Cardiac muscle cell (in vitro differentiated cells and primary cell): ENCODE measurements at places on chromosomes 1 and 21.

DNA sequence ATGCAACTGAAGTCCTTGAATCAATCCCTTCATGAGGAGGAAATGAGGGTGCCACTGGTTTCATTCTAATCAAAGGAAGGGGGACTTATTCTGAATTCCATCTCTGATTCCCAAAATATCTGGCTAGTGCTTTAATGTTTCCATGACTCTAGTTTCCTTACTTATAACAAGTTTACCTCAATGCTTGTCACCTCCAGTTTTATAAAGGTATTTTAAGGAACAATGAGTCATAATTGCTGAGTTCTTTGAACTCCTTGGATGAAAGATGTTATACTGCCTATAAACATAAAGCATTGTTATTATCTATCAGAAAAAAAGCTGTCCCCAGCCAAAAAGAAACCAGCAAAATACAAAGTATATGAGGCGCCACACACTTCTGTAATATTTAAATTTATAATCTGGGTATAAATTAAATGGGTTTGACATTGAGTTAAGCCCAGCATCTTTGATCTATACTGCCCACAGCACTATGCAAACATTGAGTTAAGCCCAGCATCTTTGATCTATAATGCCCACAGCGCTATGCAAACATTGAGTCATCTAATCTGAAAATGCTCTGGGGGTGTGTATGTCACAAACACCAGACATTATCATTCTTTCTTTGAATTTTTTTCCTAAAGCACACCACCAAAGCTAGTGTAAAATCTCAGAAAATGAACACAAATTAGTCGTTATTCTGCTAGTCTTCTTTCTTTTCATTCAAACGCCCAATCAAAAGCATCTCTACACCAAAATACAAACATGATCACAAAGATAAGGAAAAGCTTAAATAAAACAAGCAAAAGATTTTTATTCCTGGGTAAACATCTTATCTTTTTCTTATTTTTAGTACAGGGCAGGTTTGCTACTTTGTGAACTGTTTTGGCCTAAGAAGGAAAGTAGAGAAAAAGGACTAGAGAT, 11.5 kb upstream of the CXADR start:
- no peak overlapping the region for H3K4me3 ChIP-seq
- no peaks in the 10 kb centered on the region for H3K36me3 ChIP-seq
- H3K27ac ChIP-seq, result no peak overlapping the region
- no peaks in the 10 kb centered on the region for H3K27me3 ChIP-seq

DNA sequence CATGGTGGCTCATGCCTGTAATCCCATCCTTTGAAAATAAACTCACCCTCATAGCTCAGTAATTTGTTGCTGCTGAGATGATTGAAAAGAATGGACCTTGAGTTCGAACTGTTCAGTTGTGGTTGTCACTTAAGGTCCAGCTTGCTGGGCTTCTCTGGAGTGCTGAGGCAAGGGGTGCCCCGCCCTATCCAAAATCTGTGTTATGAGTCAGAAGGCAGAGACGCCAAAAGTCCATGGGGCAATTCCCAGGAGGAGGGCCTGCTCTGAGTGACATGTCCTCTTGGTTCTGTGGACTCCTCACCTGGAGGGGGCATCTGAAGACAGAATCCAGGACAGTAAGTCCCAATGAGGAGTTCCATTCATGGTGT, 64.8 kb downstream of the MYOM3 start:
- peaks cover 16% of the 10 kb centered on the region for H3K4me1 ChIP-seq
- DNase-seq, result peak; percentile 69
- no peak overlapping the region for H3K4me3 ChIP-seq
- H3K36me3 ChIP-seq, result no peaks in the 10 kb centered on the region

- no peaks in the 10 kb centered on the region for H3K36me3 ChIP-seq
- no peak for DNase-seq
- peak overlapping the region; percentile 56 for H3K27ac ChIP-seq
- no peak overlapping the region for H3K4me3 ChIP-seq
- H3K27me3 ChIP-seq, result no peaks in the 10 kb centered on the region
- peaks cover 32% of the 10 kb centered on the region for H3K4me1 ChIP-seq
Measured at GRCh38 chr1:101262630-101263348, 26.0 kb downstream of the S1PR1 start.

DNA sequence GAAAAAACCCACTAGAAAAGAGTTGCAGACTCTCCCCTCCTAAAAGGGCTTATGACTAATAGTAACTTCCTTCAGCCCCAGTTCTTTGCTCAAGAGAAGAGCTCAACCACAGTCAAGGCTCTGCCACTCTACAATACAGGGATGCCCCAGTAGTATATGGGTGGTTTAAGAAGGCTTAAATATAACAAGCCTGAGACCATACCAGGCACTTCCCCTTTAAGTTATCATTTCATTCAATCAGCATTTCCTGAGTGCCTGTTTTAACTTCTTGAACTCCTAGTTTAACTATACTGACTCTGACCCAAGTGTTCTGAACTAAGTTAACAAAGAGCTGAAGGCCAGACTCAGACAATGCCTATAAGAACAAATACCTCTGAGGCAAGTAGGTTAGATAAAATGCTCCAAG, 19.8 kb downstream of the PRPF38A start:
- H3K27me3 ChIP-seq, result no peaks in the 10 kb centered on the region
- H3K4me3 ChIP-seq, result no peak overlapping the region
- peaks cover 8% of the 10 kb centered on the region for H3K4me1 ChIP-seq
- peak overlapping the region; percentile 84 for H3K27ac ChIP-seq

GRCh38 chr21:30336596-30336995, 898 bp downstream of the KRTAP27-1 start:
- no peaks in the 10 kb centered on the region for H3K4me1 ChIP-seq
- H3K36me3 ChIP-seq, result no peaks in the 10 kb centered on the region
- H3K4me3 ChIP-seq, result no peak overlapping the region
- peak; percentile 43 for DNase-seq
- H3K27me3 ChIP-seq, result no peaks in the 10 kb centered on the region

DNA sequence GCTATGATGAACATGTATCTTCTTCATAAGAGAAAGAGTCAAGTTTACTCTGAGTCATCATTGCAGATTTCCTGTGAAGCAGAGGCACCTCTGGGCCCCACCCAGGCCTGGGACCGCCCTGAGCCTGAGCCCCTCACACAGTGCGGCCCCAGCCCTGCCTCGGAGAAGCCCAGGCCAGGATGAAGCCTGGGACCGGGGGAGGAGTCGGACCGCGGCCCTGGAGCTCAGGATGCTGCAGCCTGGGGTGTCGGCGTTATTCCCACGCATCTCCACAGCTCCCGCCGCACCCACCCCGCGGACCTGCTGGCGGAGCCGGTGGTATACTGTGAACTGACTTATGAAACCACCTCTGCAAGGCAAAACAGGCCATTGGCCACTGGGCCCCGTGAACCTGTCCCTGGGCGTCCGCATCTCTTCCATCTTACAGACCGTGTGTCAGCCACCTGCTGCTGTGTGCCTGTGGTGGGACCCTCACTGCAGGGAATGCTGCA, 2.4 kb upstream of the COL6A1 start:
- no peaks in the 10 kb centered on the region for H3K36me3 ChIP-seq
- H3K4me1 ChIP-seq, result peaks cover 13% of the 10 kb centered on the region

GRCh38 chr1:163170975-163171676, 31.6 kb downstream of the RGS5 start:
- H3K4me1 ChIP-seq, result no peaks in the 10 kb centered on the region
- no peak overlapping the region for H3K27ac ChIP-seq
- H3K27me3 ChIP-seq, result no peaks in the 10 kb centered on the region
- no peak for DNase-seq

GRCh38 chr1:217965156-217965786, 319.8 kb upstream of the RRP15 start:
- no peaks in the 10 kb centered on the region for H3K36me3 ChIP-seq
- H3K4me3 ChIP-seq, result no peak overlapping the region
- DNase-seq, result no peak

DNA sequence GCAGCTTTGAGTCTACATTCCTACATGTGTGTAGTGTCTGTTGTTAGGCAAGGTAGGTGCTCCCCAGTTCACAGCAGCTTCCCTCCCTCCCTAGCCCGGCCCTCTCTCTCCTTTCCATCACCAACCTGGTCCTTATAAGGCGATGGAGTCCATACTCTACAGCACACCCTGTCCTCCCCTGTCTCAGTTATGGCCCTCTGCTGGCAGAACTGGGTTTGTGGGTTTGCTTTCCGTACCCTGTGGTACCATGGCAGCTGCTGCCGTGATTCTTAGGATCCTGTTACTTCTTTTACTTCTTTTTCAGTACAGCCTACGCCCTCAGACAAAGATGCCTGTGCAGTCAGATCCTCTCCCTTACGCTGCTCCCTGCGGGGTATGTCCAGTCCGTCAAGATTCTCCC, 31.7 kb downstream of the AK5 start:
- H3K4me3 ChIP-seq, result no peak overlapping the region
- peak; percentile 17 for DNase-seq
- H3K27ac ChIP-seq, result no peak overlapping the region
- no peaks in the 10 kb centered on the region for H3K27me3 ChIP-seq

- H3K27ac ChIP-seq, result no peak overlapping the region
- H3K36me3 ChIP-seq, result no peaks in the 10 kb centered on the region
- H3K27me3 ChIP-seq, result no peaks in the 10 kb centered on the region
- peaks cover 13% of the 10 kb centered on the region for H3K4me1 ChIP-seq
- peak; percentile 99 for DNase-seq
- no peak overlapping the region for H3K4me3 ChIP-seq
Measured at GRCh38 chr1:64917328-64917861, 49.0 kb downstream of the JAK1 start.

- H3K36me3 ChIP-seq, result peaks cover 32% of the 10 kb centered on the region
- H3K4me3 ChIP-seq, result no peak overlapping the region
- no peaks in the 10 kb centered on the region for H3K27me3 ChIP-seq
- no peaks in the 10 kb centered on the region for H3K4me1 ChIP-seq
Measured at GRCh38 chr21:45509566-45510465, 32.4 kb downstream of the SLC19A1 start.

- H3K4me1 ChIP-seq, result peaks cover 15% of the 10 kb centered on the region
- H3K27ac ChIP-seq, result no peak overlapping the region
- no peak for DNase-seq
- no peaks in the 10 kb centered on the region for H3K36me3 ChIP-seq
Measured at GRCh38 chr1:99645203-99645602, 710 bp upstream of the PALMD start.

DNA sequence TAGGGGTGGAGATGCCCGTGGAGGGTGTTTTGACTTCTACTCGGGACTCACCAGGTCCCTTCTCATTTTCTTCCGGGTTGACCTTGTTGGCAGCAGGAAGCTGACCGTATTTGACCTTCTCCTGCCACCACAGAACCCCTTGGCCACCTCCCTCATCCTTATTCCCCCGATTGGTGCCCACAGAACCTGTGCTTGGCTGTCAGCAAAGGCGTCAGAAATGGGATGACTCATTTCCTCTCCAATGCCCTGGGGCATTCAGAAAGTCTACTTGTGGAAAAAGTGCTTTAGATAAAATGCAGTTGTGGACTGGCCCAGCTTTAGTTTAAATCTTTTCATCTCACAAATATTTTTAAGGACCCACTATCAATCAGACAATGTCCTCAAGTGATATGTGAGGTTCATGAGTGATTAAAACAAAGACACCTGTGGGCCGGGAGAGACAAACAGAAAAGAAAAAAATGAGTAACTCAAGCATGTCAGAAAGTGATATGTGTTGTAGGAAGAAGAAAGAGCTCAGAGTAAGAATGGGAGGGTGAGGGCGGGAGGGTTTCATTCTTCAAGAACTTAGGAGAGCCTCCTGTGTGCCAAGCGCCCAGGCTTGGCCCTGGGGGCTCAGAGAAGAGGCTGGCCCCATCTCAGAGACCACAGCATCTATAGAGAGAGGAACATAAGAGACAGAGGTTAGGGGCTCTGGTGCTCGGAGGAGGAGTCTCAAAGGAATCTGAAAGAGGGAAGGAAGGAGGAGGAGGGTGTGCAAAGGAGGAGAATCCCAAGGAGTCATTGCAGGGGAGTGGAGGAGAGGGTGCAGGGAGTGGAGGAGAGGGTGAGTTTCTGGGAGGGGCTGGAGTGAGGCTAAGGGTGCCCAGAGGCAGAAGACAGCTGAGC, 221.6 kb upstream of the VAMP3 start:
- no peaks in the 10 kb centered on the region for H3K36me3 ChIP-seq
- DNase-seq, result no peak
- H3K27me3 ChIP-seq, result no peaks in the 10 kb centered on the region
- peaks cover 4% of the 10 kb centered on the region for H3K4me1 ChIP-seq

DNA sequence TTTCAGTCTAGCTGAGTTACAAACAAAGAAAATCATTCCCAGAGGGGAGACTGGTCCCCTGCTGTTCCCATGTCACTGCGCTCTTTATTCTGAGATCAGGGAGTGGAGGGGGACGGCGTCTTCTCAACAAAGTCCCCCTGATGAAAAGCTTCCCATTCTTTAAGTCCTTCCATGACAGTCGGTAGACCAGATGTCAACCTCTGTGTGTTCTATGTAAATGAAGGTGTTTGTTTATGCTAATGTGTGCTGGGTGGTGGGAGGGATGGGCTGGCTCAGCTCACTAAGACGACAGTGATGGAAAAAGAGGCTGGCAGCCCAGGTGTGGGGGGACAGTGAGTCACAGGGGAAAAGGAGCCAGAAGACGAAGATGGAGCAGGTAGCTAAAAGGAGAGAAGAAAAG, 148.2 kb upstream of the KLHDC7A start:
- no peak overlapping the region for H3K4me3 ChIP-seq
- no peak for DNase-seq
- H3K27me3 ChIP-seq, result no peaks in the 10 kb centered on the region
- H3K36me3 ChIP-seq, result no peaks in the 10 kb centered on the region
